H1 (cell line): ENCODE measurements at places on chromosomes 16 and 17. TPM values are rescaled to one million over a fixed set of nuclear protein-coding genes. Genes with fewer than 3 reads are reported as not detected.
A peak's percentile ranks its signal among the peaks of the same experiment; 100 is the strongest.

- no peak for DNase-seq
- no peaks in the 10 kb centered on the region for H3K4me1 ChIP-seq
- no peaks in the 10 kb centered on the region for H3K27me3 ChIP-seq
Observed at GRCh38 chr17:39915559-39915958, 2.9 kb downstream of the GSDMB start.

DNA sequence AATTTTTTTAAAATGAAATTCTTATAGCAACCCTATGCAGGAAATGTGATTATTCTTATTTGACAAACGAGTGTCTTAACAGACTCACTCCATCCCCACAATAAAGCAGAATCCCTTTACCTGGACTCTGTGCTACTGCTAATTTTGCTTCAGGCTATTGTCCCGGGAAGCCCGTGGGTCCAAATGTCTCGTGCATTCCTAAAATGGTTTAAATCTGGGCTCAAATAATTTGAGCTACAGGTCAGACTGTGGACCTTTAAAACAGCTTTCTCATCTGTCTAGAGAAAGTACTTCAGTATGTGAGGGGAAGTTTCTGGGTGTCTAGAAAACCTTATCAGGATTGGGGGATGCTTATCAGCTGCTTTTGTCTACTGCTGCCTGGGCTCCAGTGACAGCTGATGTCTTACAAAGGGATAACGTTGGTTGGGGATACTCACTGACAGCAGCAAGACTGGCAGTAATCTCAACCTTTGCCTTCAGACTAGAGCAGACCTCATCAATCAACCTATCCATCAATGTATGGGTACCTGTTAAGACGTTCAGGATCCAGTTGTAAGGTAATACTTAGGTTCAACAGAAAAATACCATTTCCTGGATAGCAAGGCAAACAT is 197.9 kb upstream of the CDH11 start:
- no peak overlapping the region for H3K4me3 ChIP-seq
- H3K27me3 ChIP-seq, result no peaks in the 10 kb centered on the region
- H3K36me3 ChIP-seq, result no peaks in the 10 kb centered on the region
- no peaks in the 10 kb centered on the region; the same call in 1 of the 2 replicates for H3K4me1 ChIP-seq

- H3K4me1 ChIP-seq, result no peaks in the 10 kb centered on the region; the same call in 1 of the 2 replicates
- no peaks in the 10 kb centered on the region for H3K27me3 ChIP-seq
- H3K36me3 ChIP-seq, result peaks cover 11% of the 10 kb centered on the region
- DNase-seq, result no peak
Observed at GRCh38 chr16:75644240-75645012, 3.0 kb downstream of the KARS1 start.

DNA sequence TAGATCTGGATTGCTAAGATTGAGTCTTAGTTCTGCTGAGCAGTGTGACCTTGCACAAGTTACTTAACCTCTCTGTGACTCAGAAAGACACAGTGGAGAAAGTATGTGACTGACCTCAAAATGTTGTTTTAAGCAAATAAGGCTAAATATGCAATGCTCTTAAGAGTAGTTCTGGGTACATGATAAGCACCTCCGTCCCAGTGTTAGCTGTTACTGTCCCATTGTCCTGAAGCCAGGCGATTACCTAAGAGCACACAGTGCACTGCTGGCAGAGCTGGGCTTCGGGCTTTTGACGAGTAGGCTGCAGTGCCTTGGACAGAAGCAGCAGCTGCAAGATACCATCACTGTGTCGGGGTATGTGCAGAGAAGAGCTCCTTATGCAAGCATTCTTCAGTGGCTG is 32.7 kb upstream of the FOXF1 start:
- DNase-seq, result no peak
- H3K27me3 ChIP-seq, result no peaks in the 10 kb centered on the region
- H3K4me1 ChIP-seq, result no peaks in the 10 kb centered on the region
- H3K4me3 ChIP-seq, result no peak overlapping the region

GRCh38 chr17:63434951-63435571 is 11.0 kb downstream of the CYB561 start:
- no peaks in the 10 kb centered on the region for H3K27me3 ChIP-seq
- DNase-seq, result no peak
- no peaks in the 10 kb centered on the region for H3K4me1 ChIP-seq

- DNase-seq, result no peak
- H3K27me3 ChIP-seq, result no peaks in the 10 kb centered on the region
- H3K27ac ChIP-seq, result no peak overlapping the region
- no peak overlapping the region for H3K4me3 ChIP-seq
Observed at GRCh38 chr17:5587438-5588032, 3.2 kb upstream of the NLRP1 start.

- peaks cover 6% of the 10 kb centered on the region for H3K4me1 ChIP-seq
- no peaks in the 10 kb centered on the region for H3K36me3 ChIP-seq
- peak overlapping the region; percentile 54; the same call in 1 of the 2 replicates for H3K27ac ChIP-seq
- no peaks in the 10 kb centered on the region for H3K27me3 ChIP-seq
Observed at GRCh38 chr17:49508866-49509587, 13.9 kb downstream of the NGFR start.

DNA sequence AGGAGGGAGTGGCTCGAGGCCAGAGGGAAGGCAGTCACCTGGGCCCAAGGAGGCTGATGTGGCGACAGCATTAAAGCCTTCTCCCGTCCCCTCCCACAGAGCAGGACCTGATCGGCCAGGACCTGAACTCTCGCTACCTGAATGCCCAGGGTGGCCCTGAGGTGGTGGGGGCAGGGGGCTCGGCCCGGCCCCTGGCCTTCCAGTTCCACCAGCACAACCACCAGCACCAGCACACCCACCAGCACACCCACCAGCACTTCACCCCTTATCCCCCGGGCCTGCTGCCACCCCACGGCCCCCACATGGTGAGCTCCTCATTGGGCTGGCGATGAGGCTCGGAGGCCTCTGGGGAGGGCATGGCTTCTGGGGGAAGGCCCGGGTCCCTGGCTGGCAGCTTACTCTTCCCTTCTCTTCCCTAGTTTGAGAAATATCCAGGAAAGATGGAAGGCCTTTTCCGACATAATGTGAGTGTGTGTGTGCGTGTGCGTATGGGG is 6.4 kb downstream of the FBRS start:
- peaks cover 2% of the 10 kb centered on the region; the same call in 1 of the 2 replicates for H3K4me1 ChIP-seq
- no peak overlapping the region for H3K27ac ChIP-seq
- no peak overlapping the region for H3K4me3 ChIP-seq
- no peak for DNase-seq
- H3K27me3 ChIP-seq, result peaks cover 65% of the 10 kb centered on the region

GCGR gene
- total RNA-seq, result 0.56 and 0.61 TPM in 2 replicates

- no peaks in the 10 kb centered on the region for H3K27me3 ChIP-seq
- no peak for DNase-seq
- H3K27ac ChIP-seq, result no peak overlapping the region
- H3K4me1 ChIP-seq, result peaks cover 6% of the 10 kb centered on the region; the same call in 1 of the 2 replicates
Observed at GRCh38 chr16:53058882-53059281, 4.1 kb downstream of the CHD9 start.

ODAD4 gene
- 1.3 TPM in 2 replicates for total RNA-seq

IRF8 gene
- 0.96 and 2.0 TPM in 2 replicates for total RNA-seq

DNA sequence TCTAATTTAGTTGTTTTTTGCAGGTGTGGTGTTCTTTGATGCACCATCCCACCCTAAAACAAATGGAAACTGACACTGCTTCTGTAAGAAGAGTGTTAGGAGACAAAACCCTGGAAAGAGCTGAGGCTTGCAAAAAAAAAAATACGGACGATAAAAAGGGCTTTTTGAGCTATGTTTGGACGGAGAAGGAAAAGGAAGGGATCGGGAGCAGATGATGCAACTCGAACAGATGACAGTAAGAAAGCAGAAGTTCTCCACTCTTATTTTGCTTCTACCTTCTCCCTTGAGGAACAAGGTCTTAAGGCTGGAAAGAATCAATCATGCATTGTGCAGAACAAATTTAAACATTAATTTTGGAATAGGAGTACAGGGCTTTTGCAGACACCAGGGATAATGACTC is 136.7 kb downstream of the MAF start:
- H3K36me3 ChIP-seq, result no peaks in the 10 kb centered on the region
- no peak overlapping the region for H3K4me3 ChIP-seq
- no peaks in the 10 kb centered on the region for H3K4me1 ChIP-seq
- no peak overlapping the region for H3K27ac ChIP-seq
- H3K27me3 ChIP-seq, result no peaks in the 10 kb centered on the region

LGALS9 gene
- total RNA-seq, result 0.77 and 1.7 TPM in 2 replicates

MSLN gene
- 0.28 TPM in 1 of 2 replicates, not detected in the other for total RNA-seq

ABCA5 gene
- total RNA-seq, result 2.3 and 4.1 TPM in 2 replicates
